ENCODE measurements at places on chromosomes 16 and 17. TPM values are rescaled to one million over a fixed set of nuclear protein-coding genes. Genes with fewer than 3 reads are reported as not detected.

The SLC6A4 gene
- not detected for total RNA-seq

The HOXB2 gene
- 4.3 TPM for total RNA-seq

DNA sequence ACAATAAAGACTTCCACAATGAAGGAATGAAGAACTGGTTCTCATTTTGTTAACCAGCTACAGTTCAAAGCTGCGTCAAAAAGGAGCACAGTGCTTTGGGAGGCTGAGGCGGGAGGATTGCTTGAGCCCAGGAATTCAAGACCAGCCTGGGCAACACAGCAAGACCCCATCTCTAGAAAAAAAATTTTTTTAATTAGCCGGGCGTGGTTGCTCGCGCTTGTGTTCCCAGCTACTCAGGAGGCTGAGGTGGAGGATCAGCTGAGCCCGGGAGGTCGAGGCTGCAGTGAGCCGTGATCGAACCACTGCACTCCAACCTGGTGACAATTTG lies 764 bp upstream of the SLC6A4 start:
- no peak for DNase-seq

- DNase-seq = no peak
Measured at GRCh38 chr17:30134551-30134950, 17.9 kb downstream of the NSRP1 start.

The NXN gene
- total RNA-seq = 124 TPM

- no peak for DNase-seq
Measured at GRCh38 chr16:85449191-85449884, 163.8 kb upstream of the GSE1 start.

Data from fibroblast of villous mesenchyme (primary cell).